Effector CD4-positive, alpha-beta T cell (primary cell): ENCODE measurements at places on chromosomes 1 and 21.

GRCh38 chr1:185646202-185646683 lies 87.9 kb upstream of the HMCN1 start:
- DNase-seq = no peak

- DNase-seq = no peak
Observed at GRCh38 chr1:212010004-212010403, 25.4 kb downstream of the INTS7 start.

GRCh38 chr1:6580593-6581409 lies 1.0 kb downstream of the ZBTB48 start:
- no peak for DNase-seq

DNA sequence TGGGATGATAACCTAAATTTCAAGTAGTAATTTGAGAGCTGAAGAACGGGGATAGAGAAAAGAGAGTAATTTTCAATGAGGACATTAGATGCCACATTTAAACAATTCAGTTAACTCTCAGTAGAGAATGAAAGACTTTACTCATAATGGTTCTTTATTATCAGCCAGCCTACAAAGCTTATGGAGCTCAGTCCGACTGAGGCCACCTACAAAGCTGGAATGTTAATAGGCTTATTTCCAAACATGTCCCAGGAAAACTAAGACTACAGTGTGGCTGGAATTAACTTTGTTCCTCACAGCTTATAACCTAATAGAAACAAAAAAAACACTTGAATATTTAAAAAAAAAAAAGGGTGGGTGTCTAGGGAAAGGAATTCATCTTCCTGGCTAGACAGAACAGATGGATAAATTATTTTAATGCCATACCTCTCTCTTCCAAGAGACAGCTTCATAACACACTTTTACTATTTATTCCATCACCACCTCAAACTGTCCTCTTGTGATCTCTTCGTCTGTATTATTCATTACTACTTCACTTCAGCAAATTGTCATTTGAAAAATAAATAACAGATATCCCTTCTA lies 9.8 kb downstream of the SLC19A2 start:
- DNase-seq = no peak

DNA sequence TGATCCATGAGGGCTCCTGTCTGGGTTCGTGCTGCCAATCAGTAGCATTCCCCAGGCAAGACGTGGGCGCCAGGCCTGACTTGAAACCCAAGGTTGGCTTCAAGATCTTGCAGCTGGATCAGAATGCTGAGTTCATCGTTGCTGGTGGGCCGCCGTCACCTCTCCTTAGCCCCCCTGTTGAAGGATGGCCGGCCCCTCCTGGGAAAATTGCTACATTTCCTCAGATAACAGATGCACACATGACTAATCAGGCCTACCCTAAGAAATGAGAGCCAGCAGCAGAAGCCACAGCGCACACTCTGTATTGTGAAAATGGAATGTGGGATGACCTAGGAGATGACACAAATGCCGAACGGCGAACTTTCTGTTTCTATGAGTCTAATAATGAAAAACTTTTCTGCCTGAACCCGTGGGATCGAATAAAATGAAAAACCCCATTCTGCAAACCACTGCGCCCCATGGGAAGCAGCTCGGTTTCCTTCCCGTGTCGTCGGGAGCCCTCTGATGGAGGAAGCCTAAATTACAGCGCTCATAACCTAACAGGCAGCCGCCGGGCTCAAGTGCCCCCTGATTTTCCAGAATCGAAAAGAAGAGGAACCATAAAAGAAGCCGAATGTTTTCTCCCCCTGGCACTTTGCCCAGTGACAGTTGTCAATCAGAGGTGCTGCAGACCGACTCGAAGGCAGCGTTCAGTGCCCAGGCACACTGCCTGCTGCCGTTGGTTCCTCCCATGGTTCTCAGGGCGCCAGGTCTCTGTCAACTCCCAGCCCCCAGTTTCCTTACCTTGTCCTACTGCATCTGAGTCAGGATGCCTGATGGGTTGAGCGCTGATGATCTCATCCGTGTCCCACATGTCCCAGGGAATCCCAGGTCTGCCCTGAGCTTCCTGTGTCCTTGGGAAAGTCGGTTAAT lies 38.2 kb upstream of the H6PD start:
- DNase-seq = peak; percentile 16

DNA sequence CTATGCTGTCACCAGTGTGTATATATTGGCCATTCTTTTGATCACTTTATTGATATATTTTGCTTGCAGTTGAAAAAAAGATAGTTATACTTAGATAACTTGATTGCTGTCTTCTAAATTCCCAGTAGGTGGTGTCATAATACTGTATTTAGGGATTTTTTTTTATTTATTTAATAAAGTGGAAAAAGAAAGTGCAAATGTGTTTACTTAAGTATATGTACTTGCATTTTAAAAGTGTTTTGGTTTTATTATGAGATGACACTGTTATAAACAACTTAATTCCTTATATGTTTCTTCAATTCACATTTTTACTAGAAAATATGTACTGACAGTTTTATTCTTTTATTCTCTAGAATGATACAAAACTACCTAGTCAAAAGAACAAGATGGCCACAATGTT lies 164.8 kb downstream of the USP25 start:
- DNase-seq = no peak

GRCh38 chr1:1622010-1622787 lies 6.9 kb downstream of the MIB2 start:
- DNase-seq = no peak

DNA sequence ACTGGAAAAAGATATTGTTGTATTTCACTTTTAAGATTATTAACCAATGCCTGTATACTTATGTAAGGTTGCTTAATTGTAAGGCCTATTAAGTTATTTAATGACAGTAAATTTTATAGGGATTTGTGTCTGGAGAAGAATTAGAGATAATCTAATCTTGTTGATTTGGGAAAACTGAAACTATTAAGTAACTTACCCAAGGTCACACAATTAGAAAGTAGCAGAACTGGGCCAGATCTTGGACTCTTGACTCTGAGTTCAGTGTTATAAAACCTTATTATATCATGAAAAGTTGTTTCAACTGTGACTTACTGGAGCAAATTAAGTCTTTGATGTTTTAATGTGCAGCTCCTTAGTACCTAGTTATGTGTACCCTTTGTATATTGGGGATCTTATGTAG lies 38.5 kb downstream of the CAMTA1 start:
- no peak for DNase-seq

DNA sequence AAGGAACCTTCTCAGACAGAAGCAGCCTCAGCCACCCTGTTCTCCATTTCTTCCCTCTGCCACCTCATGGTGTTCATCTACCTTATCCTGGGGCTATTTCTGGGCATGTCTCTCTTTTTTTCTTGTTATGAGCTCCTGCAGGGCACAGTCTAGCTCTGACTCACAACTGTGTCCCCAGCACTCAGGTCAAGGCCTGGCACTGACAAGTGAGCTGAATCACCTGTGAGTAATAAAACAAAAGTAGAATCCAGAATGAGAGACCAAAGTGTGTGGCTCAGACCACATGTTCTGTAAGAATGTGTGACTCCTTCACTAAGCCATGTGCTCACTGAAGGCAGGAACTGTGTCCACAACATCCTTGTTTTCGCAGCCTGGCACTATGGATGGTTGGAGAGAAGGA lies 23.2 kb downstream of the C1orf94 start:
- no peak for DNase-seq

DNA sequence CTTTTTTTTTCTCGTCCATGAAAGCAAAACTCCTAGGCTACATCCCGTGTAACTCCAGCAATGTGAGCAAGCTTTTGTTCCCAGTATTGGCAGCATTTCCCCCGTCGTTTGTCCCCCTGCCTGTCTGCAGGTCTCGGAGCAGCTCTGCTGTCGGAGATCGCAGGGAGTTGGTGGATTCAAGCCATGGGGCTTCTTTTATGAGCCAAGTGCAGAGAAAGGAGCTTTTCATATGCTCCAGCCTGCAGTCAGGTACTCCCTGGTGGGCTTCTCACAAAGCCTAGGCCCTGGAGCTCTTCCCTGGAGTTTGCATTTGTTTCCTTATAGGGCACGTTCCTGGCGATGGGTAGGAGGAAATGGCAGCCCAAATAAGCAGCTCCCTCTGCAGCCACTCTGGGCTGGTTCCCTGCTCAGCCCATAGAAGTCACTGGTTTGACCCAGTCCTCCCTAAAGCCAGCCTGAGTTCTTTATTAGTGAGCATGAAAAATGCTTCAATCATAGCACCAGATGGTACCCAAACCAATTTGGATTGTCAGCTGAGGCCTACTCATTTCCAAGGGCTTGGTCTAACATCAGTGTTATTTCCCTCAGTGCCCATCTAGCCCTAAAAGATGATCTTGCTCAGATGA lies 78.3 kb downstream of the NUF2 start:
- DNase-seq = no peak

DNA sequence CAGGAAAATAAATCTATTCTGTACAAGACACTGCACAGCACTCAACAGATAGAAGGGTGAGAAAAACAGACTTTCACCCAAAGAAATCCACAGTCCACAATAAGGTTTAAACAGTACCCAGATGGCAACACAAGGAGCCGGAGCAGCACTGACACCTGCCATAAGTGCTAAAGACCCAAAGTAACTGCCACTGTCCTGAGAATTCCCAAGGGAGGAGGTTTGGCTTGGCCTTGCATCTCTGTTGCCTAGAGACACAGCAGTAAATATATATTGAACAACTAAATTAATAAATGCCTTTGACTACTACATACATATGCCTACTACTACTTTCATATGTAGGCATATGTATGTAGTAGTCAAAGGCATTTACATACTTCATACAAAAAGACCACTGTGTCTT lies 68.0 kb downstream of the VAV3 start:
- DNase-seq = no peak

- no peak for DNase-seq
Observed at GRCh38 chr1:34162852-34163766, 1.9 kb downstream of the CSMD2 start.

DNA sequence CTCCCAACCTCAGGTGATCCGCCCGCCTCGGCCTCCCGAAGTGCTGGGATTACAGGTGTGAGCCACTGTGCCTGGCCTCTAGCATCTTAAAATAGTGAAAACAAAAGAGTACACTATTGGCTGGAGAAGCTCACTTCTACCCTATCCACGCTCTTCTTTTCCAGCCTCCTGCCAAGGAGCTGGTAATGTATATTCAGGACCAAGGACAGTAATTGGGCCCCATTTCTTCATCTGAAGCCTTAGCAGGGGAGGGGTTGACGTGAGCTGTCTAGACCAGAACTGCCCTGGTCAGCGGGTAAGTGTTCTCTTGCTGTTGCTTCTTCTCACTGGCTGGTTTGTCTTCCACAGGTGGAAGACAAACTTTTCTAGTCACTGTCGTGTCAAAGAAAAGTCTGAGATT lies 70.2 kb downstream of the DNM3 start:
- no peak for DNase-seq

- DNase-seq = no peak
Observed at GRCh38 chr21:38869946-38870345, 64.2 kb downstream of the ETS2 start.

DNA sequence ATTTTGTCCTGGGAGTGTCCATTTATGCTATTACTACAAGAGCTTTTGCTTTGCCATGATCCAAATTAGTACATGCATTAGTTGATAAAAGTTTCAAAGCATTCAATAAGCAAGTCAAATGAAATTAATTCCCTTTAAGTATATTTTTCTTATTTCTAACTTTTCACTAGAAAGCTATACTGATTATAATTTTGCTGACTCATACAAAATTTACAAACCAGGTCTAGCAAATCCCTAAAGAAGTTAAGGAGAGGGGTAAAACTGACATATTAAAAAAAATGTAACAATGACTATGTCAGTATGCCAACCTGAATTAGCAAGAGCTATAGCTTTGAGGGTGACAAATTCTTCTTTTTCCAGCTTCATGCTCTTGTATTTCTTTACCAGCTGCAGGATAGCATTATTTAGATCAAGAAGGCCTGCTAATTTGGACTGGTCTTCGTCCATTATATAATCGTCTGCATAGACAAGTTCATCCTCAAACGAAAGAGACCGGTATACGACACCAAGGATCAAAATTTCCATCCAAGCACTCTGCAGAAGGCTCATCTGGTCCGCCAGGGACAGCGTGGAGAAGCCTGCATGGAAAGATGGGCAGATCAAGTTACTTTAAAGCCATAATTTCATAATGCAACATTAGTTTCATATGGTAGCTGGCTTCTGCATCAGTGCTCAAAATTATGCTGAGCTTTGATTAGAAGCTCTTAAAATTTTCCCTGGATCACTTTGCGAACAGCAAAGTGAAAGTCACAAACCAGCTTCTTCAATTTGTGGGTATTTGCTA lies 95.8 kb upstream of the USH2A start:
- no peak for DNase-seq

GRCh38 chr1:240772131-240772530 lies 160.2 kb upstream of the GREM2 start:
- DNase-seq = no peak

GRCh38 chr21:41074396-41075184 lies 93.4 kb upstream of the BACE2 start:
- no peak for DNase-seq

DNA sequence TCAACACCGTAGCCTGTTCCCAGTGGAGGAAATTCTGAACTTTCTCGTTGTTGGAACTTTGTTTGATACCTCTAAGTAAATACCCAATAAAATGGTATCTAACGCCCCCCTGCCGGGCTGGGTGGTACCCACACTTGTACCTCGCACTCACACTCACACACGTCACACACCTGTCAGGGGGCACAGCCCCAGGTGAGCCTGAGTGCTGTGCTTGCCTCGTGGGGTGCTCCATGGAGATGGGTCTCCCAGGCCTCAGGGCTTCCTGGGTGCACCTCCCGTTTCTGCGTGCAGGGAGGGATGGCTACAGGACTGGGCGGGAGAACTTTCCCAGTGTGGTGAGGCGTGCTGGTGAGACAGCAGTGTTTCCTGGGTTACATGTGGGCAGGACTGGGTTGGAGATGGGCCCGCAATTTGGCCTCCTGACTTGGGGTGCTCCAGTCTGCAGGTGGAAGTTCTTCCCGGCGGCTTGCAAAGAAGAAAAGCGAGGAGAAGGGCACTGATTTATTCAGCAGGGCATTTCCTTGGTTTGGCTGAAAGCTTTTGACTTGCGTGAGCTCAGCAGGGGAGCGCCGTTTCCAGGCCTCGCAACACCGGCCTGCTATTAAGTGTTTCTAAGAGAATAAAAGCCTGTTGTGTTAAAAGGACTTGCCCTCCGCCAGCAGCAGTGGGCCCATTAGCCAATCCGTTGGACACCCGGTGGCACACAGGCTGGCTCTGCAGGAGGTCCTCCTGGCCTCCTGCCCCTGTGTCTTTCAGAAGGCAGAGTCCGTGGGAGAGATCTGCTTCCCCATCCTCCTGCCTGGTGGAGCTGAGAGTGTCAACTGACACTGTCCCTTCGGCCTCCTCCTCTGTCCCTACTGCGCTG lies 79.7 kb downstream of the KIF26B start:
- no peak for DNase-seq
